ENCODE measurements at places on chromosomes 3 and 15.
A peak's percentile ranks its signal among the peaks of the same experiment; 100 is the strongest.

DNA sequence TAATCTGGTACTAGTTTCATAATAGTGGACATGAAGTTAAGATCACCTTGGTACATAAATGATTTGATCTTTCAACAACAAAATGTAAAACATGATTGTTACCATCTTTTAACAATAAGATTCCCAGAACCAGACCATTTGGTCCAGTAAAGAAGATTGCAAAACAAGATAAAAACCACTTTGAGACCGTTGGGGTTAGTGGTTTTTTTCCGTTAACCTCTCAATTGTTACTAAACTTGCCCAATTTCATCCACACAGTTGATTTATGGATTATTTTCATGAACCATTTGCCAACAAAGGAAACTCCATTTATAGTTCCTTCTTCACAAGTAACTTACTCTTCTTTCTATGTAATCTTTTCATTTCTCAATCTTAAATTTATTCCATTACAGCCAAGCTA lies 53.8 kb downstream of the ATP8B4 start:
- DNase-seq, result peak; percentile 81

GRCh38 chr15:45048794-45049631 lies 26.0 kb downstream of the SORD start:
- DNase-seq, result no peak

GRCh38 chr15:86650094-86650493 lies 570.4 kb downstream of the AGBL1 start:
- DNase-seq, result no peak

- no peak for DNase-seq
Observed at GRCh38 chr3:174198199-174198598, 660.9 kb upstream of the NAALADL2 start.

DNA sequence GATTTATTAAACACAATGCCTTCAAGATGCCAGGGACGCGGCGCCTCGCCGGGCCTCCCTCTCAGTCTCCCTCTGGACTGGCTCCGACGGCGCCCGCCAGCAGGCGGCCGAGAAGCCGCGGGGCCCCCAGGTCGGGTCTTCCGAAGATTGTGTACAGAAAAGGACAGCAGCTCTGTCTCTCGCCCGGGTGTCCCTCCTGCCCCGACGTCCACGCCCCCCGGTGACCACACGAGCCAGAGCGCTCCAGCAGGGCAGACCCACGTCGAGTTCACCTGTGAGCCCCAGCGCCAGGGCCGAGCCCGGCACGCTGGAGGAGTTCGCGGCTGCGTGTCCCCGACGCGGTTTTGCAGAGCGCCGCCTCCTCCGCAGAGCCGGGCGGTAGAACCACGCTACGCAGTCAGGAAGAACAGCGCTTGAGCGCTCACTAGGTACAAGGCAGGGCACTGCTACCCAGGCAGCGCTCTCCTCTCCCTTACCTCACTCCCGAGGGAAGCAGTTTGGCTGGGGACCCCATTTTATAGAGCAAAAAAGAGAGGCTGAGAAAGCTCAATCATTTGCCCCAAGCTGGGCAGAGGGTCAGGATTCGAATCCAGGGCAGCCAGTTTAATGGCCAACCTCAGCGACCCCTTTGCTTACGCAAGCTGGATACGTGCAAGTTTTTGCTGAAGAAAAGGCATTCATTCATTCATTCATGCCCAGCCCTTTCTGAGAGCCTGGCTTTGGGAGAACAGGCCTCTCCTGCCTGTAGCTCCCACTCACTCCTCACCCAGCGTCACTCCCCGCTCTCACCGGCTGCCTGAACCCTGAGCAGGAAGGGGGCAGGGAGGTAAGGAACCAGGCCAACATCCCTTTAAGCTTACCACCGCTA lies 3.0 kb upstream of the TLE3 start:
- DNase-seq, result no peak

DNA sequence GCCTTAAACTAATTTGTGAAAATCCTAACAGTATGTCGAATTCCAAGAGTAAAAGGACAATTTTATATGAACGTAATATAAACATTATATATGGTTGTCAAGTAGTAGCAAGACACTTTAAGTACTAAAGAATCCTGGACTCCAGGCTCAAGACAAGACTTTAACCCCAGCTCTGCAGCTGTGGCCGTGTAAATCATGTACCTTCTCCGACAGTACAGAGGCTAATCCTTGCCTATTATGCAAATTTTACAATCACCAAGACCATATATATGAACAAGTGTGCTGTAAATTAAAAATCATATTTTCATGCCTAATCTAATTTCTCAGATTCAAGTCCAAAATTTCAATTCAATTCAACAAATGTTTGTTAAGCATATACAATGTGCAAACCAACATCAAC lies 35.8 kb downstream of the RBM15B start:
- no peak for DNase-seq

DNA sequence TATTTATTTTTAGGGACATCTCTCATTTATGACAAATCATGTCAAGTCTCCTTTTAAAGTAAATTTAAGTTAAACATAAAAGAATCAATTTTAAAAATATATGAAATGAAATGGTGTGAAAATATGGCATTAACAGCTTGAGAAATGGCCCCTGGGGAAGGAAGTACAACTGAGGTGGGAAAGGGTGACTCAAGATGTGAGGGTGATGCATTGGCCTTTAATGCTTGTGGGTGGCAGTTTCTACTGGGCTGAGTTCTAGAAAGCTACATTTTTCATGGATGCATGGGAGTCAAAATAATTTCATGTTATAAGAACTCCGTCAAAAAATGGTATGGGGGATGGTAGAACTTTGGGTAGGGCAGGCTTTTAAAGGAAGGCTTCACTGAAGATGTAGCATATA lies 708.8 kb upstream of the CFAP20DC start:
- no peak for DNase-seq

GRCh38 chr15:76078285-76078877 lies 18.6 kb downstream of the TMEM266 start:
- DNase-seq, result no peak

- peak; percentile 9 for DNase-seq
Observed at GRCh38 chr3:128226795-128227395, 73.6 kb downstream of the EEFSEC start.

- DNase-seq, result no peak
Observed at GRCh38 chr3:10508619-10509260, 3.4 kb upstream of the ATP2B2 start.

DNA sequence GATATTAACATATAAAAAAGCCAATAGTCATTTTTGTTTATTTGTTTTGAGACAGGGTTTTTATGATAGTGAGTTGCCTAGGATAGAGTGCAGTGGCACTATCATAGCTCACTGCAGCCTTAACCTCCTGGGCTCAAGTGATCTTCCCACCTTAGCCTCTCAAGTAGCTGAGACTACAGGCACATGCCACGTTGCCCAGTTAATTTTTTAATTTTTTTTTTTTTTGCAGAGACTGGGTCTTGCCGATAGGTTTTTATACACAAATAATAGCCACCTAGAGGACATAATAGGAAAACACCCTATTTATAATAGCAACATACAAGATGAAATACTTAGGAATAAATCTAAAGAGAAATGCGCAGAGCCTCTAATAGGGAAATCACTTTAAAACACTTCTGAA lies 13.3 kb downstream of the EIF3J start:
- DNase-seq, result peak; percentile 52

- DNase-seq, result peak; percentile 51
Observed at GRCh38 chr15:31265871-31266711, 60.5 kb upstream of the KLF13 start.

- DNase-seq, result peak; percentile 56
Observed at GRCh38 chr15:31200735-31201151, 99.2 kb upstream of the TRPM1 start.

DNA sequence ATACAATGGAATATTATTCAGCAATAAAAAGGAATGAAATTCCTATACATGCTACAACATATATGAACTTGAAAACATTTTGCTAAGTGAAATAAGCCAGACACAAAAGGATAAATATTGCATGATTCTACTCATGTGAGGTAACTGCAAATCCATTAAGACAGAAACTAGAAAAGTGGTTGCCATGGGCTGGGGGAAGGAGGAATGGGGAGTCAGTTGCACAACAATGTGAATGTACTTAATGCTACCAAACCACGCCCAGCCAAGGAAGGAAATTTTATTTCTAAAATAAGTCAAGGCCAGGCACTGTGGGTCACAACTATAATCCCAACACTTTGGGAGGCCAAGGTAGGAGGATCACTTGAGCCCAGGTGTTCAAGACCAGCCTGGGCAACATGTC lies 9.8 kb upstream of the GMPPB start:
- DNase-seq, result peak; percentile 25

- no peak for DNase-seq
Observed at GRCh38 chr15:69272139-69272538, 26.6 kb upstream of the PAQR5 start.

DNA sequence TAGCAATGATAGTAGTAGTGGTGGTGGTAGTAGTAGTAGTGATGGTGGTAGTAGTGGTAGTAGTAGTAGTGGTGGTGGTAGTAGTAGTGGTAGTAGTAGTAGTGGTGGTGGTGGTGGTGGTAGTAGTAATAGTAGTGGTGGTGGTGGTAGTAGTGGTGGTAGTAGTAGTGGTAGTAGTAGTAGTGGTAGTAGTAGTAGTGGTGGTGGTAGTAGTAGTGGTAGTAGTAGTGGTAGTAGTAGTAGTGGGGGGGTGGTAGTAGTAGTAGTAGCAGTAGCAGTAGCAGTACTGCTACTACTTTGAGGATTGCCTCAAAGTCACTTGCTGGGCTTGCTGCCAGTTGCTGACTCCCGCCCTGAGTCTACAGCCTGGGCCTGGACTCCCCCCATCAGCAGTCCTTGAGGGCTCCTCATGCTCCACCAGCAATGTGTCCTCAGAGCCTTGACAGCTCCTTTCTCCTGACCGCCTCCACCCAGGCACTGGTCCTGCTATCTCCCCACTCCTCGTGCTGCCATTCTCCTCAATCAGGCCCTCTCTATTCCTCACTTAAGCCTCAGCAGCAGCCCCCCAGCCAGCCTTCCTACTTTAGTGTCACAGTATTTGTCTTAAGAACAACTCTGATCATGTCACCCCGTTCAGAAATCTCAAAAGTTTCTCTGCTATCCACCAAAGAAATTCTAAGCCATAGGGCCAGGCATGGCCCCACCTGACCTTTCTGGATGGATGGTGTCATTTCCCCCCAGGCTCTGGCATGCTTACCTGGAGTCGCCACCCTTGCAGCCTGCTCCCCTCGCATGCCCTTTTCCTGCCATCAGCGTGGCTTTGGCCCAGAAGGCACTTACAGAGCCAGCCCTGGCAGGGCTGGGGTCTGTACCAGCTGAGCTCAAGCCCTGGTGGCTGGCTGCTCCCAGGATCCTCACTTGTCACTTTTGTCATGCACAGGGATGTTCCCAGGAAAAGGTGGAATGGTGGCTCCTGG lies 45.6 kb downstream of the DLEC1 start:
- peak; percentile 33 for DNase-seq

DNA sequence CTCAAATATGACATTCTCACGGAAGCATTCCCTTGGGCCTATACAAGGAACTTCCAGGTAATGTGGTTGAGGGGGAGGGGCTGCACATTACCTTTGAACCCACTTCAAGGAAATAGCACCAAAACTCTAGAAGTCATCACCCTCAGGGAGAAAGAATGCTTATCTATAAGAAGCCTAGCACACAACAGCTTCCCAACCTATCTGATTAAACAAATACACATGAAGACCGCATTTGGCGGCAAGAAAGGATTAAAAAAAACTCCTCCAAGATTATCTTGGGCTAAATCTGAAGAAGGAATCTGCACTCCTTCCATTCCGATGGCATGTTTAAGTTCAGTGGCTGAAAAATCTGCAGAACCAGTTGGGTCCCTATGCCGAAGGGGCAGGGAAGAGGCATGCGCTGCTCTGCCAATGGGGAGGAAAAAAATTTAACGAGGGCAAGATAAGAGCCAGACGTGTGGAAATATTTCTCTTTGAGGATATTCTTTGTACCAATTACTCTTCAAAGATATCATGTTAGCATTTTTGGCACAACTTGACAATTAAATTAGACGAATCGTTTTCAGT lies 82.0 kb upstream of the WNT5A start:
- no peak for DNase-seq

DNA sequence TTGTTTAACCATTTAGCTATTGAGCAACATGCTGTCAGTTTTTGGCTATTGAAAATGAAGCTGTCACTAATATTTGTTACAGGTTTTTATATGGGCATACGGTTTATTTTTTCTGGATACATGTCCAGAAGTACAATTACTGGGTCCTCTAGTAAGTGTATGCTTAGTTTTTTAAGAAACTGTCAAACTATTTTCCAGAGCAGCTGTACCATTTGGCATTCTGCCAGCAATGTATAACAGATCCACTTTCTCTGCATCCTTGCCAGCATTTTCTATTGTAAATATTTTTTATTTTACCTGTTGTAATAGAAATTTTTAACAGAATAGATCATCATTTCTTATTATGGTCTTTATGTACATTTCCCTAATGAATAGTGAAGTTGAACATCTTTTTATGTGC lies 658.8 kb downstream of the EDEM1 start:
- no peak for DNase-seq

- no peak for DNase-seq
Observed at GRCh38 chr3:70646635-70647034, 334.2 kb upstream of the MDFIC2 start.

DNA sequence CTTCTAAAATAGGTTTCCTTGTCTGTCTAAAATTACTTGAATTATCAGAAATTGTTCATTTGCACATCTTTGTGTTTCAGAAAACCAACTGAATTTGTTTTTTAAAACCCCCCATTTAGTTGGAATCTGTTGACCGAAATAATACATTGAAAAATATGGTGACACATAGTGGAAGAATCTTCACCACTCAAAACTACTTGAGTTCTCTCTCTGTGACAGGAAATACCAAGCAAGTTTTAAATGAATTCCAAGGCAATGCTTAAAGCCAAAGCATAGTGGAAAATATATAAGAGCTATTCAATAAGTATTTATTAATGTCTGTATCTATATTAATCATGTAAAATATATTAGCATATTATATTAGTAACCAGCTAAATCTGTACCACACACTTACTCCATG lies 224.9 kb upstream of the COL8A1 start:
- DNase-seq, result peak; percentile 90

DNA sequence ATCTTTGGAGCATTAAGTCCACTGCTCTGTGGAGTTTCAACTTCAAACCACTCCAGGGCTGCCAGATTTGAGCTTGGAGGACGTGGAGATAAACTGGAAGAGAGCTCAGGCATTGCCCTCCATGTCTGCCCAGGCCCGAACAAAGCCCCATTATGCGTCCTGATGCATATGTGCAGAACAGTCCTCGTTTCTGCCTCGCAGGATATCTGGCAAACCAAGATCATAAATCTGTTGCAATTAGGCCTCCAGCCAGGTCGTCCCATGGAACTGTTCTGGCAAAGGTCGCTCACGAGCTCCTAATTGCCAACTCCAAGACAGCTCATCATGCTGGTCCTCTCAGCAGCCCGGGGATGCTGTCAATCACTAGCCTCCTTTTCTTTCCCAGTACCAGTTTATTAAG lies 91.2 kb downstream of the SEMA5B start:
- no peak for DNase-seq

Measured in AG10803 (cell line).